ENCODE measurements at places on chromosomes 6 and 20.

DNA sequence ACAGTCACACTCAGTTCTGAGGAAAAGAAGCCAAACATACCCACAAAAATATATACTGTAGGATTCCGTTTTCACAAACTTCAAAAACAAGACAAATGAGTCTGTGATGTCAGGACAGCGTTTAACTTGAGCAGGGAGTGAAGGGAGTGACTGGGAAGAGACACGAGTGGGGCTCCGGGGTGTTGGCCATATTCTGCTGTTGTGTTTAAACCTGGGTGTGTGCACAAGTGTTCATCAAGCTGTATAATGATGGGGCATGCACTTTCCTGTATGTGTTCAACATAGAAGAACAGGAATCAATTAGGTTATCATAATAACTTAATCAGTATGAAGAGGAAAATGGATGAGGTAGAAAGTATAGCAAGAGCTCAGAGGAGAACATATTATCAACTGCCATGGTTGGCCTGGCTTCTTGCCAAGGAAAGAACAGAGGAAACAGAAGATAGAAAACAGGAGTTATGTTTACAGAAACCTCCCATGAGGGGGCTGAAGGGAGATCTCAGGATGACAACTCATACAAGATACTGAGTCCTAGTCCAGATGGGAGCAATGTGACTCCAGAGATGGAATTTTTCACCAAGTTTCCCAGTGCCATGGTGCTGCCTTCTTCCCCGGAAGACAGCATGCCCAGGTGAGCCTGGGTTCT, 15.1 kb upstream of the AFDN start:
- no peak for DNase-seq

DNA sequence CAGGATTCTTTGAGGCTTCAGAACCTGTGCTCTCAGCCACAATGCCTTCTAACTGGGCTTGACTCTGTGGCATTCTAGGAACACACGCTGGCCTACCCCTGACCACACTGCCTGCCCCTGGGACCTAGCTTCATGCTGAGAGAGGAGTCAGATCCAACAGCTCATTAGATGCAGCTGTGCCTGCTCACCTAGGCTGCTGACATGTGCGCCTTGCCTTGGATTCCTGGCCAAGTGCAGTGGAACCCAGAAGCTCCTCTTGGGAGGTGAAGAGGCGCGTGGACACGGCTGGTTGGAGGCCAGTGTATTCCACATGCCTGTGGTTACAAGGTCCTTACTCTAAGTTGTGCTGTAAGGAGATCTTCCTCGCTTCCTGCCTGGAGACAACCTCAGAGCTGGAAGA, 24.7 kb upstream of the KCNK16 start:
- DNase-seq = no peak

DNA sequence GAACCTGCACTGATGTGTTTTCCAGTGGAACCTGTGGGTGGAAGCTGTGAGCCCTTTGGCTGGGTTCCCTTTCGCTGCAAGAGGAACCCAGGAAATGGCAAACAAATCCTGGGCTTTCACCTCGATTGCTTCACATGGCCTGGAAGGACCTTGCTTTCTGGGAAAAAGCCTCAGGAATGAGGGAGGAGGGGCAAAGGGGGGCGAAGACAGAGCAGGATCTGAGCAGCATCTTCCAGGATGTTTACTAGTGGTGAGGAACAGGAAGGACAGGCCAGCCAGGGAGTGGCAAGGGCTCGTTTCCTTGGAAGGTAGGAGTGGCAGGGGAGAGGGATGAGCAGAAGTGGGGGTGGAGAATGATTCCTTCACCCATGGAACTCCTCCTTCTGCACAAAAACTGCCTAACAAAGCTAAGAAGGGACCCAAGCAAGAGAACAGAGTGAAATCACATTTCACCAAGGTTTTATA, 5.9 kb downstream of the SLC2A10 start:
- no peak for DNase-seq

DNA sequence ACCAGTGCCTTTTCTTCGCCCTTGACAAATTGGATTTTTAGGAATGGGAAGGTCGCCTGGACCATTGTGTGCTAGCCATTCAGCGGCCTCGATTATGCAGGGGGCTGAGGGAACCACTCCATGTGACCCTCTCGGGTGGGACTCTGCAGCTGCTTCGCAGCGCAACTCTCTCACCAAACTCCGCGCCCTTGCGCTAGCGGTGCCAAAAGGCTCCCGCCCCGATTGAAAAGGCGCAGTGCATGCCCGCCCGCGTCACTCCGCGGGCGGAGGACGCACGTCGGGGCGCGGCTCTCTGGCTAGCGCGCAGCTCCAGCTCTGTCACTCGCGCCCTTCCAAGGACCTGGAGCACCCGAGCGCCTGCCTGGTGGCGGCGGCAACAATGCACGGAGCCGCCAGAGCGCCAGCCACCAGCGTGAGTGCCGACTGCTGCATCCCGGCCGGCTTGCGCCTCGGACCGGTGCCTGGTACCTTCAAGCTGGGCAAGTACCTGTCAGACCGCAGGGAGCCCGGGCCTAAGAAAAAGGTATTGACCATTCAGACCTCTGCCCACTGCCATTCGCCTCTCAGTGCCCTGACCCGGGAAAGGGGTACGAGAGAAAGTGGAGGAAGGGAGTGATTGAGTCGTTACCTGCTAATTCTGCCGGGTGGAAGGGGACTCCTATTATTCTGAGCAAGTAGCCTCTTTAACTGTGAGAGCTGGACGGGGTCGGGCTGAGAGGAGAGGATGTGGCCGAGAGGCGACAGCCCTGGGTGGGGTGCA, at the start of gene PRDM13:
PRDM13 (plus strand) TSS at position 178 of the 760 bp plus-strand sequence; CDS start at position 380, 202 bp downstream.
- DNase-seq = no peak

DNA sequence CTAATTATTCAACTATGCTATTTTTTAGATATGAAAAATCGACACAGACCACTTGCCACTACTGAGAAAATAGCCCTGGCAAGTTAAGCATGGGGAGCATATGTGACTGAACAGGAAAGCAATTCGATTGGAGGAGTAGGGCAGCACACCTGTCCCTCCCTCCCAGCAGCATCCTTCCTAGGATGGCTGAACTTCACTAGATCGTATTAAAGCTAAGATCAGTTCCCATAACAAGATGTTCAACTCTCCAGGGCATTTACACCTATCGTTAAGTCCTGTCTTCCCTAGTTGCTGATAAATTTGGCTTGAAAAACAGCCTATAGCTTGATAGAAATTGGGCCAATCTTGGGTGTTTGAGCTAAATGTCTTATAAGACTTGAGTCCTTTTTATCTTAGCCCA, 7.0 kb downstream of the PPP1R10 start:
- no peak for DNase-seq

DNA sequence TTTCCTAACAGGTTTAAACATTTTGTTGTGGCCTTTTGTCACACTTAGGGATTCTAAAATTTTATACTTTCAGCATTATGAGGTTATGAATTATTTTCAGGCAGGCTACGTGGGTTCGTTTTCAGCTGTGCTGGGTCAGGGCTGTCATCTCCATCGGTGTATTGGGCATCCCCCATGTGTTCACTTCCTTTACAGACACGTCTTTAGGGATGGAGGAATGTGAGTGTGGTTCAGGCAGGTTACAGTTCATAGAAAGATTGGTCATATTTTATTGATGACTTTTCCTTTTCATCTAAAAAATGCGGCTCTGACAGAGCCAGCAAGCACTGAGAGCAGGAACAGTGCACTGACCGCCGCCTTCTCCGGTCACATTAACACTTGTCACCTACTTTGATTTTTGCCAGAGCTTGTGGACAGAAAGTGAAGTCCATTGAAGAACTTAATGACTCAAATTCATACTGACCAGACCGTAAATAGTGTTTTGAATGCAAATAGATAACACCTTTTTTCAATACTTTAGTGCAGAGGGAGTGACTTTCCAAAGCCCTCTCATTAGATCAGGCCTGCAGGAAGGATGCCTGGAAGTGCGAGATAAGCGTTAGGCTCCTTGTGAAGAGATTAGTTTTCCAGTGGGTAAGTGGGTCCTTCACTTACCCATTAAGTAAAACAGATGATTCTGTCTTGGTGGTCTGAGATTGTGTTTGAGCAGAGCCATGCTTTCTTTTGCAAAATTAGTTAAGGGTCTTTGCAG, 113.1 kb downstream of the TIAM2 start:
- no peak for DNase-seq

DNA sequence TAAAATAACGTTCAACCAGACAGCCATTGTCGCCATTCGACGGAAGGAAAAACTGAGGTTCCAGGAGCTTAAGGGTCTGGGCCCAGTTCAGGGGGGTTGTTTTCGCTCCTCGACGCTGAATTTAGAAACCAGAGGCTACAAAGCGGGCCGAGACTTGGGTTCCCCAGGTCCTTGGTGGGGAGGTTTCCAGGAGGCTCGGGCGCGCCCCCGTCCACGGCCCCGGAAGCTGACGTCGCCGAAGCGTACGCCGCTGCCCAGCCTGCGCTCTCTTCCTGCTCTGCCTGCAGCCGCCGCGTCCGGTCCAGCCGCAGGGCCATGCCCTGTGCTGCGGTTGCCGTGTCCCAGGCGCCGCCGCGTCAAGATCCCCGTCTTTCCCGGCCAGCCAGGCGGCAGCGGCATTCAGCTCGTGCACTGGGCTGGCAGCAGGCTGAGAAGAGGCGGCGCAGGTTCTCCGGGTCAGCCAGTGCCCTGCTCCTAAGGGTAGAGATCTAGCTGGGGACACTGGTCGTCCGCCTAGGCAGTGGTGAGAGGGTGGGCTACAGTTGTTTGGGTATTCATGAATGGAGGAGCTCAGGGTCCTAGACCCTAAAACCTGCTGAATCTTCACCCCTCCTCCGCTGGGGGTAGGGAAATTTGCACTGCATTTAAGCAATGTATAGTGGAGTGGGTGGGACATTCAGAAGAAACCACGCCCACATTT, 901 bp upstream of the TRIM26 start:
- peak; percentile 87 for DNase-seq

- no peak for DNase-seq
Observed at GRCh38 chr6:30067460-30068139, 602 bp downstream of the PPP1R11 start.

GRCh38 chr6:148565930-148566663, 180.7 kb upstream of the UST start:
- no peak for DNase-seq

GRCh38 chr6:156830126-156830525, 52.9 kb downstream of the ARID1B start:
- no peak for DNase-seq

- no peak for DNase-seq
Observed at GRCh38 chr6:111047244-111047643, 40.1 kb upstream of the SLC16A10 start.

GRCh38 chr20:52103913-52104545, 87.5 kb downstream of the ZFP64 start:
- peak; percentile 41 for DNase-seq

DNA sequence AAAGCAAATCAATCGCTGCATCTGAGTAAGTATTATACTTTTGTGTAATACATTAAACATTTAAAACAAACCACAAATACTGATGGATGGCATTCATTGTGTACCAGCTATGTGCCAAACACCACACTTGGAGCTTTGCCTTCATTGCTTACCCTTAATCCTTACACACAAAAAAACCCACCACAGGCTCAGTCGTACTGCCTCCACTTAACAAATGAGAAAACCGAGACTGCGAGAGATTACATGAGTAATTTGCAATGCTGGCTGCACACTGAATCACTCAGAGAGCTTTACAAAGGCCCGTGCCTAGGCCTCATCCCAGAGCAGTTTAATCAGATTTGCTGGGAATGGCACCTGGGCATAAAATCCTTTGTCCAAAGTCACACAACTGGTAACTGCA, 130.5 kb downstream of the EDN1 start:
- no peak for DNase-seq

DNA sequence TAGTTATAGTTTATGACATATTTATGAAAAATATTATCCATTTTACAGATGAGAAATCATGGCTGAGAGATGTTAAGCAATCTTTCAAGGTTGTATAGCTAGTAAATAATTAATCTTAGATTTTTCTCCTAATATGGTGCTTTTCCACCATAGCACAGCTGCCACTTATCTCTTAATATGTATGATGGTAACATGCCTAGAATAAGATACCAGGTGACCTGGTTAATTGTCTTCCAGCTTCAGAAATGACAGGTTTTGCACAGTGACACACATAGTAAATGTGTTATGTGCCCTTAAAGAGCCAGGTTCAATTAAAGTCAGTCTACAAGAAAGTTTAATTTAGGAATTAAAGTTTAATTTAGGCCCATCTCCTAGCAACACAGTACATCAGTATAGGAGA, 14.8 kb downstream of the TUBB2A start:
- no peak for DNase-seq

- no peak for DNase-seq
Observed at GRCh38 chr6:37643851-37644672, 53.6 kb downstream of the MDGA1 start.

DNA sequence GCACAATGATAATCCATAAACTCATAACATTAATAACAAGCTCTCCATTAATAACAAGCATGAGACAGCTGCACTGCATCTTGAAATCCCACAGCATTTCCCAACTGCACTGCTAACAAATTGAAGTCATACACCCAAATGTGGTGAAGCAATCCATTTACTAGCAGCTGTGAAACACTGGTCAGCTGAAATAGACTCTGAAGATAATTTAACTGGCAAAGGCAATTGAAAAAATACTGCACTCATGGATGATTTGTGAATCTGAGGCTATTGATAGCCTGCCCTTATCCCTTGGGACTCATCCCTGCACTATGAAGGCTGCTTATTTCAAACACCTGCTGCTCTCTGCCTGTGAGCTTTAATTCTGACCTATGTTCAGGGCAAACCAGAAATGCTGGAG, 49.1 kb upstream of the PLCB1 start:
- DNase-seq = peak; percentile 82
